ENCODE measurements at places on chromosomes 4 and X. TPM values are rescaled to one million over a fixed set of nuclear protein-coding genes. Genes with fewer than 3 reads are reported as not detected.

The FABP2 gene
- not detected for total RNA-seq

The C1QTNF7 gene
- total RNA-seq: not detected

The GAGE2A gene
- not detected for total RNA-seq

The FAT1 gene
- total RNA-seq: 125 TPM

The TAF7L gene
- 0.08 TPM for total RNA-seq

The C4orf51 gene
- total RNA-seq: not detected

The FRAS1 gene
- total RNA-seq: 2.5 TPM

The CCDC149 gene
- total RNA-seq: 1.5 TPM

The ZNF81 gene
- 6.3 TPM for total RNA-seq

The DUX4 gene
- not detected for total RNA-seq

The SSX4B gene
- not detected for total RNA-seq

The TBC1D1 gene
- 26.6 TPM for total RNA-seq

The DCAF12L2 gene
- total RNA-seq: 0.06 TPM

The CDX4 gene
- total RNA-seq: not detected

The GYPE gene
- not detected for total RNA-seq

The CLIC2 gene
- 0.19 TPM for total RNA-seq

The PNMA3 gene
- total RNA-seq: 0.22 TPM

The TACC3 gene
- 87.9 TPM for total RNA-seq

The PAK3 gene
- not detected for total RNA-seq

All from A549 treated with AZD2906 at 1 μM for 4 hours (cell line).